NCI-H2081 (cell line): ENCODE measurements at places on chromosomes 5 and 9.

GRCh38 chr5:65326922-65327321 lies 154.8 kb downstream of the ADAMTS6 start:
- no peak for DNase-seq

GRCh38 chr5:172886974-172887501 lies 53.0 kb downstream of the ERGIC1 start:
- DNase-seq = no peak

DNA sequence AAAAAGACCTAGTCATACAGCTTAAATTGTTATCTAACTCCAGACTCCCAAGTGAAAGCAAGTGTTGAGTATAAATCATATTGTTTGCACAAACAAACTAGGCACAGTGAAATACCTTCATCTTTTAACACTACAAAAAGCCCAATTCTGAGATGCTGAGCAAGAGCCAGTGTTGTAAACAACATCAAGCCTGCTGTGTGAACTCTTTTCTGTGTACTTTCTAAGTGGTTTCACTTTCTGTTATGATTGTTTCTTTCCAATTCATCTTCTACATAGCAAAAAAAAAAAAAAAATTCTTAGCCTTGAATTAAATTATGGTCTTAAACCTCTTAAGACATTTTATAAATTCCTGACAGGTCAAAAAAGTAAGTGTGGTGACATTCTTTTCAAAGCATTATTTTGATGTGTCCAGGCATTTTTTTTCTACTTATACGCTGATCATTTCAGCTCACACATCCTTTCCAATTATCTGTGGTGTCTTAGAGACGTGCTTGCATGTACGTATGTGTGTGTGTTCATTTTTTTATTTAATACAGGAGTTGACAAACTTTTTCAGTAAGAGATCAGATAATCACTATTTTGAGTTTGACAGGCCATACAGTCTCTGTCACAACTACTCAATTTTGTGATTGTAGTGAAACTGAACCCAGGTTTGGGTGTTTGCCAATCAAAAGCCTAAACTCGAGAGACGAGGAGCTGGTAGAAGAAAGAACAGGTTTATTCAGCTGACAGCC lies 556.1 kb downstream of the CDH9 start:
- no peak for DNase-seq

- DNase-seq = no peak
These were observed 84.7 kb downstream of the ELAVL2 start for GRCh38 chr9:23741351-23741750.

DNA sequence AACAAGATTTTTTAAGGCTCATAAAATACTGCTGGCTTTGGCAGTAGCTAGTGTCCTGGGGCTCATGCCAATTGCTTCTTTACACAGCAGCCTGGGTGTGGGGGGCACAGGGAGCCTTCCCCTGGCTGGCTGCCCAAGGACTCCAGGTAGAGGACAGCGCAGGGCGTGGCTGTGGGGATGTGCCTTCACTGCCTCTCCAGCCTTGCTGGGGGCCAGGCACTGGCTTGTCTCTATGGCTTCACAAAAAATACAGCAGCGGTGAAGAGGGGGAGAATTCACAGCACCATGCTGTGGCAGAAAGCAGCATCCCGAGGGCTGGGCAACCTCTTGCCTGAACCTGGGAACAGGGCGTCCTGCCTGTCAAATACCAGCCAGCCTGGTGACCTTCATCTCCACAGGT lies 57.4 kb downstream of the DAP start:
- peak; percentile 81 for DNase-seq

GRCh38 chr9:137302449-137303150 lies 529 bp upstream of the NRARP start:
- no peak for DNase-seq

GRCh38 chr9:95509851-95510708 lies 6.7 kb downstream of the PTCH1 start:
- peak; percentile 55 for DNase-seq

DNA sequence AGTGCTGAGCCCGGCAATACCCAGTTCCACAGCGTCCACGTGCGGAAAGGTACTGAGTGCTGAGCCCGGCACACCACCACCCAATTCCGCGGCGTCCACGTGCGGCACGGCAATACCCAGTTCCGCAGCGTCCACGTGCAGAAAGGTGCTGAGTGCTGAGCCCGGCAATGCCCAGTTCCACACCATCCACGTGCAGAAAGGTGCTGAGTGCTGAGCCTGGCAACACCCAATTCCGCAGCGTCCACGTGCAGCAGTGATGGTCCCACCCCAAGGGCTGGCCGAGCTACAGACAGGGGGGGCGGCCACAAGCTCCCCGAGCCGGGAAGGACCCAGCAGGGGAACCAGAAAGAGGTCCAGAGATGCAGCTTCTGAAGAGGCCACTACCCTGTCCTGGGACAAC lies 20.2 kb downstream of the SLC12A7 start:
- DNase-seq = no peak

DNA sequence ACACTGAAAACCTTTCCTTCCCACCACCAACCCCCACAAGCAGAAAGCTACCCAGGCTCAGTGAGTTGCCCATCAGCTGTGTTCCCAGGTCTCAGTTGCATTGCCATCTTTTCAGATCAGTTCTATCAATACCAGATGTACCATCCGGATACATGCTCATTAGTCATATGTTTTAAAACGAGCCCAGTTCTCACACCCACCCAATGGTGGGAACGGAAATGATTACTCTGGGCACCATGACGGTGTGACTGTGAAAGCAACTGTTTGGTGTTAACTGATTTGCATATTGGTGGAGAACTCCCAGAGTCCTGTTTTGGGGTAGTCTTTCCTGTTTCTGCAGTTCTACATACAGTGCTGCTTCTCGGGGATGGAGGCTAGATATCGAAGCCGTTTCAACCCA lies 212.3 kb downstream of the TRIM36 start:
- no peak for DNase-seq

GRCh38 chr9:136275655-136276429 lies 28.1 kb downstream of the CCDC187 start:
- no peak for DNase-seq

- no peak for DNase-seq
These were observed 75.0 kb downstream of the NR6A1 start for GRCh38 chr9:124696101-124696500.

DNA sequence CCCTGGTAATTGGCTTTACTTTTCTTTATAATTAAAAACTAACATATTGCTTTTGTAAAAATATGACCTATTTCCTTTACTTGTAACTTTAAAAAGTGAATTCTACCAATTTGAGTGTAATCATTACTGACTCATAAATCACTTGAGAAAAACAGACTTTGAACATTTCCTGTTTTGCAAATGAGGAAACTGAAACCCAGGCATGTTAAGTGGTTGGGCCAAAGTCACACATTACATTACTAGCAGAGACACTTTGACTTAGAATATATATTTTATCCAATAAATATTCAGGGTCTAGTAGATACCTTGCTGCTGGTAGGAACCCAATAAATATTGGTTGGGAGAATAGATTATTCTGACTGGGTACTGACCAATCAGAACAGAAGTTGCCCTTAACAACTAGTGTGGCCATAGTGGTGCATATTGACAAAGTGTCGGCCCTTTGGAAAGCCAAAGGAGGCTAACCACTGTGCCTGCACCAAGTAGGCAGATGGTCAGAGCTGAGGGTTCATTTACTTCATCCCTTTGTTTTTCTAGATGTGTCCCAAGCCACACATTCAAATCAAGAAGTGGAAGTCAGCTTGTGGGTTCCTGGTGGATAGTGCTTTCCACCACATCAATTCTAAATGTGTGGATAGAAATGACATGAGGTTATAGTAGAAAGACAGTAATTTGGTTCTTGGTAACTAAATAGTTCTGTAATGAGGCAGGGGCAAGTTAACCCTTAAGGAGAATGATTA lies 365.1 kb upstream of the RIOK2 start:
- no peak for DNase-seq

DNA sequence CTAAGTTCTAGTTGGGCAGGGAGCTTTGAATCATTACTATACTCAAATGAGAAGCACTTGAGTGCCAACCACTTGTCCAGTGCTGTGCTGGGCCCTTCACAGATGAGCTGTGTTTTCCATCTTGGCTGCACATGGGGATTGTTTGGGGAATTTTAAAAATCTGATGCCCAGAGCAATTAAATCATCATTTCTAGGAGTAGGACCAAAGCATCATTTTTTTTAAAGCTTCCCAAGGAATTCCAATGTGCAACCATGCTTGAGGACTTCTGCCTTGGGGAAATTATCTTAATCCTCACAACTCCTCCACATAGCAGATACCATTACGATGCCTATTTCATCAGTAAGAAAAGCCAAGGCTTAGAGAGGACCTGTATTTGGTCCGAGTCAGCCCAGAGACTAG lies 131.4 kb downstream of the TMEM174 start:
- no peak for DNase-seq

- DNase-seq = no peak
These were observed 30.7 kb upstream of the IL31RA start for GRCh38 chr5:55820488-55820887.

- peak; percentile 51 for DNase-seq
These were observed 313.5 kb downstream of the PRDM9 start for GRCh38 chr5:23820765-23821471.

DNA sequence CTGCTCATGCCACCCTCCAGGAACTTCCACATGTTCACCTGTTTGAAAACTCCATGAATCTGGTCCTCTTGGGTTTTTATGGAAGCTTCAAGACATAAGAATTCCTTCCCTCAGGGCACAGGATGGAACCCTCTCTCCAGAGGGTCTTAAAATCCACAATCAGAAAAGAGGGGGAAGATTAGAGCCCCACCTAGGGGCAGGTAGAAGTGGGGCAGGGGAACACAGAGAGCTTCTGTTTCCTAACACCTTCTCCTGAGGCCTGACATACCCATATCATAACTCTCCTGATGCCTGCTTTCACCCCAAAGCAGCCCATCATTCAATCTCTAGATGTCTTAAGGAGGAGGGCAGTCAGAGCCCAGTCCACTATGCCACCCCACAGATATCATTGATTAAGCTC lies 1087.7 kb upstream of the ARRDC3 start:
- DNase-seq = no peak

DNA sequence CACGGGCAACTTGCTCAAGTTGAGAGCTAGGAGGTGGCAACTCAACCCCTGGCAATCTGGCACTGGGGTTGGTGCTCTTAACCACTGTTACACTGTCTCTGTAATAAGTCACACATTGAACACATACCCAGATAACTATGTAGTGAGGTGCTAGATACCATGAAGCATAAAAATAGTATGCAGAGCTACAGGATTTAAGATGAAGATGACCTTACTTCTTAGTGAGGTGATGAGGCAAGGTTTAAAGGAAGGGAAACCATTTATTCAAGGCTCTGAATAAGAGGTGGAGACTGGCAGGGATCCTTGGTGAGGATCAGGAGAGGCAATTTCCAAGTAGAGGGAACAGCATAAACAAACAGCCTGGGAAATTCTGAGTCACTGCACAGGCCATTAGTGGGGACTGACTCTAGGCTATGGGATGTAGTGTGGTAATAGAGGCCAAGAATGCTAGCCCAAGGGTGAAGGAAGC lies 67.6 kb upstream of the NR3C1 start:
- no peak for DNase-seq

DNA sequence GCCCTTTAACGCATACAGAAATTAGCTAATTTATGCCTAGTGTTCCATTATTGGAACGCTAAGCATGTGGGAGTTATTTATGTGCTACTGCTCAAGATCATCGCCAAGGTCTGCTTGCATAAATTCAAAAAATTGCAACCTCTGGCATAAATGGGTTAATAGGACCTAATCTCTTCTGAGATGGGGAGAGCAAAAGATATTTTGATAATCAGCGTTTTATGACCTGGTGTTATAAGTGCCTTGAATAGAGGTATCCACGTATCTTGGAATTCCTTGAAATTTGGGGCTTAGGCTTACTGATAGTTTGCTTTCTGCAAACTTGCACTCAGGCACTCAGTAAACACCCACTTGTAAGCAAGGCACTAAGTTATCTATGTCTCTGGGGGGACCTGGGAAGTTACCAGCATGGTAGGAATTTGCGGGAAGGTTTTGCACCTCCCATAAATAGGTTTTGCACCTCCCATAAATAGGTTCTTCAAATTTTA lies 1.8 kb downstream of the SUB1 start:
- DNase-seq = no peak

DNA sequence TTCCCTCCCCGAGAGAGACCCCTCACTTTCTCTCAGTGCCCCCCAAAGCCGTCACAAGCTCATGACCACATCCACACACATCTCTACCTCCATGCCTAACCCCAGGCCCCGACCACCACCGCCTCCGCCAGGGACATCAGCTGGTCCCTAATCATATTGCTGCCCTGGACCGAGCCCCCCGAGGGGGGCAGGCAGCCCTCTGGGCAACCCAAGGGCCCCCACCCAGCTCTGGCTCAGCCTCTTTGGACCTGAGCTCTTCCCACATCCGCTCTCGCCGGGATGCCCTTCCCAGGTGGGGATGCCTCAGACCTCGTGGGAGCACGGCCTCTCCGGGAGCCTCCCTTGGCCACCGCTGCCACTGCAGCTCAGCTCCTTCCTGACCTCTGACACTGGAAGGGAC lies 18.5 kb downstream of the LHX3 start:
- no peak for DNase-seq

DNA sequence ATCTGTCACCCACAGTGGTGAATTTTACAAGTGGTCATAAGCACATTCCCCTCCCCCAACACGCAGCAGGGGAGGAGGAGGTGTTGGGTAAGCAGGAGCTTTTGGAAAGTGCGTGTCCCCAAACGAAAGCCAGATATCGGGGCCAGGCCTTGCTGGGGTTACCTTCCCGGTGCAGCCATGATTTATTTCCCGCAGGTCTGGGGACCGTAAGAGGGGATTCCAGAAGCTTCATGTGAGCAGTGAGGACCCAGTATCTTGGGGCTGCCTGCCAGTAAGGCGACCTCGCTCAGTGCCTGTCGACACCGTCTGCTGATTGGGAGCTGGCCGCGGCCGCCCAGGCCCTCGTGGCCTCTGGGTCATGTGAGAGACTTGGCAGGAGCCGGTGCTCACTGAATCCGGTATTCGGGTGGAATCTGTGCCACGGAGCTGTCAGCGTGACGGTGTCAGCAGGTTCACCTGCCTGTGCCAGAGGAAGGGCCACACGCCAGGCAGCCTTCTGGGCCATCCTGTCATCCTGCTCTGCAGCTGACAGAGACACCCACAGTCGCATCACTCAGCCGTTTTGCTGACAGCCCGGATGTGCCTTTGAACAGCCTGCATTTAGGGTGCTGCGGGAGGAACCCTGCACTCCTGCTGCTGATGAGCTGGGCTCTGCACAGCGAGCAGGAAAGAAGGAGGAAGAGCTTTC lies 37.3 kb downstream of the SEC61B start:
- no peak for DNase-seq

GRCh38 chr9:74497748-74498620 lies 849 bp downstream of the RORB start:
- peak; percentile 23 for DNase-seq
